COLO829 (cell line): ENCODE measurements at places on chromosomes 11 and 22.

GRCh38 chr11:530960-531831, 4.2 kb downstream of the HRAS start:
- no peak for DNase-seq

- no peak for DNase-seq
Observed at GRCh38 chr11:113119074-113119473, 157.9 kb downstream of the NCAM1 start.

DNA sequence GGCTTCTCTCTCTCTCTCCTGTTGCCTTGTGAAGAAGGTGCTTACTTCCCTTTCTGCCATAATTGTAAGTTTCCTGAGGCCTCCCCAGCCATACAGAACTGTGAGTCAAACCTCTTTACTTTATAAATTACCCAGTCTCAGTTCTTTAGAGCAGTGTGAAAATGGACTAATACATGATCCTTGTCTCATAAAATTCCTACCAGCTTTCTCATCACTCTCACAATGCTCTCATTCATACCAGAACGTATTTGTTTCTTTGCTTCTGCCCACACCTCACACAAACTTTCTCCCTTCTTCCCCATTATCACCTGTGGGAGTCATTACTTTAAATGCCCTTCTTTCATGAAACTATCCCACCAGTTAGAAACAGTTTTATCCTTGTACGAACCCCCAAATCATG, 62.7 kb upstream of the ARHGAP42 start:
- no peak for DNase-seq

DNA sequence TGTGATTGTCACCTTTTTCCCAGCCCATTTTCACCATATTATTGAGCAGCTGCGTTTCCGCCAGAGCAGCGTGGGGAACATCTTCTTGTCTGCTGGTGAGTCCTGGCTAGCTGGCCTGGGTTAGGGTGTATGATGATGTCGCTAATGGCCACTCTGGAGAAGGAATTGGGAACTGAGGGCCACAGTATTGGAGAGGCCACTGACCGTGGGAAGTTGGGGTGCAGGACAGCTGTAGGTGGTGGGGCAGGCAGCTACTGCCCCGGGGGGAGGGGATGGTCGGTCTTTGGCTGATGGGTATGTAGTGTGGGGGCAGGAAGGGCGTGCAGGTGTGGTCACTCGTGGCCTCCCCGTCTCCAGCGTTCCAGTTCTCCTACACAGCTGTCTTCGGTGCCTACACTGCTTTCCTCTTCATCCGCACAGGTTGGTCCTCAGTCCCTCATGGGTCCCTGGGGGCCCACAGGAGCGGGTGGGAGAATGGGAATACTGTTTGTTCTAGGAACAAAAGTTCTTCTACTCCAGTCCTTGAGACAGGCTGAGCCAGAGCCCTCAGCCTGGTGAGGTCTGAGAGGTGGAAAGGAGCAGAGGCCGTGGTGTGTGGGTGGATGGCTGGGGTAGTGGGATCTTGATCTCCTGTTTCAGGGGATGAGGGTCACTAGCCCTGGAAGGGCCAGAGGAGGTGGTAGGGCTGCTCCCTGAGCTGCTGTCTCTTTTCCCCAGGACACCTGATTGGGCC, 2.1 kb downstream of the RCE1 start:
- no peak for DNase-seq

DNA sequence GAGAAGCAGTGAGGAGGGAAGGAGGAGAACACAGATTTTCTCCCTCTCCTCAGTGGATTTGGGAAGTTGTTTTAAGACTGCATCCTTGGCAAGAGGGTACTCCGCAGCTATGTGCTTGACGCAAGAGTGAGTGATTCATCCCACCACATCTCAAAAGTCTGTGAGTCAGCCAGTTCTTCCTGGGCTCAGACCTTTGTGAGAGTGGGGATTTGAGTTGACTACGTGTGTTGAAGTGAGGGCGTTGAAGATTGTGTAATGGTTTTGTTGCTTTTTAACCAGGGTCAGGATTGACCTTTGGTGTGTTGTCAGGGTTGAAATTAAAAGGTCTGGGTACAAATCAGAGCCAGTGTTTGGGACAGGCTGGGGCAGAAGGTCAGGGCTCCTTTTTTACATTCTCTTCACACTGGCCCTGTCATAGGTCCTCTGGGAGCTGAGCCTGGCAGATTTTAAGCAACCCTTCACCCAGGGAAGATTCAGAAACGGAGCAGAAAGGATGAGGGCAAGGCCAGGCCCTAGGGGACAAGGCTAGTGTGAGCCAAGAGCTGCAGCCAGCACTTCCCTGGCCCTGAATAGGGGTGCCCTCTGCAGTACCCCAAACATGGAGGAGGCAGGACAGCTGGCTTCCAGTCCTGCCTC, 4.2 kb upstream of the C11orf86 start:
- peak; percentile 71 for DNase-seq

GRCh38 chr22:22099194-22099486, 116.6 kb upstream of the TOP3B start:
- DNase-seq: no peak

- DNase-seq: no peak
Observed at GRCh38 chr11:77175021-77175842, 47.2 kb downstream of the MYO7A start.

DNA sequence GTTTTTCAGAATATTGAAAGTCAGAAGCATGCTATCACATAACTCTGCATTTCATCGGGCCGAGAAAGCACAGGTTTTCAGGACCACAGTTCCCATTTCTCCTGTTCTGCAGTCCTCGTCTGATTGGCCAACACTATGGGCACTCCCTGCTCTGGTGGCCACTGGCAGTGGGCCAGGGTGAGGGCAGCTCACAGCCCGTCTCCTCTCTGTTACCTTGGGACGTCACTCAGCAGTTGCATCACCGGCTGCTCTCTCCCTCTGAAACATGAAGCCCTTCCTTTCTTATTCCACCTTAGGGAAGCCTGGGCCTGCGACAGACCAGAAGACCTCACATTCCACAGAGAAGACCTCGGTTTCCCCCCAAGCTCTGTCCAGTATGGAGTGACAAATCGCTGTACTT, 11.4 kb upstream of the MICAL3 start:
- DNase-seq: no peak
